ENCODE measurements at places on chromosomes 7 and 10.

- DNase-seq, result no peak
These were observed 80.5 kb upstream of the PRKG1 start for GRCh38 chr10:50993771-50994251.

GRCh38 chr7:80150611-80151273, 16.1 kb downstream of the GNAI1 start:
- no peak for DNase-seq

DNA sequence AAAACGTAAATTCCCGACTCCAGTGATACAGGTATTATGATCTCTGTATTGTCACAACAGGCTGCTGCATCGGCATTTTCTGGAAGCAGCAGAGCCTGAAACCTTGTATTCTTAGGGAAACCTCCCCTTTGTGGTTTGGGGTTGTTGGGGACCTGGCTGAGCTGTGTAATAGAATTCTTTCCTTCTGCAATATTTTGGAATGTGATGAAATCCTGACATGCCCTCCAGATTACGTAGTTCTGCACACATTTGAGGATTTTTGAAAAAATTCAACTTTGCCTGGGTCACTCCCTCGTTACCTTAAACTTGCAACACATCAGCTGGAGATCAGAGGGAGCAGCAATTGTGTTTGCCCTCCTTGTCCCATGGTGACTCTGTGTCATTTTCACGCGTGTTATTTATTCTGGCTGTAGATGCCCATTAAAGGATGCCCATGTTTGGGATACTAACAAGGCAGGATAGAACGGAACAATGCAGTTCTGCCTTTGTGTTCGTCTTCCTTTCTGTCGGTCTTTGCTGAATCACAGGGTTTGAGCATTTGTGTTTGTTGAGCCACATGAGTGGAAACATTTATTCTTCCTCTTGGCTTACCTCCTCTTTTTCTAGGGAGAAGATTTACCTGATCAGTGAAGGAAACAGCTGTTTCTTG, 181.7 kb downstream of the TCF7L2 start:
- no peak for DNase-seq

DNA sequence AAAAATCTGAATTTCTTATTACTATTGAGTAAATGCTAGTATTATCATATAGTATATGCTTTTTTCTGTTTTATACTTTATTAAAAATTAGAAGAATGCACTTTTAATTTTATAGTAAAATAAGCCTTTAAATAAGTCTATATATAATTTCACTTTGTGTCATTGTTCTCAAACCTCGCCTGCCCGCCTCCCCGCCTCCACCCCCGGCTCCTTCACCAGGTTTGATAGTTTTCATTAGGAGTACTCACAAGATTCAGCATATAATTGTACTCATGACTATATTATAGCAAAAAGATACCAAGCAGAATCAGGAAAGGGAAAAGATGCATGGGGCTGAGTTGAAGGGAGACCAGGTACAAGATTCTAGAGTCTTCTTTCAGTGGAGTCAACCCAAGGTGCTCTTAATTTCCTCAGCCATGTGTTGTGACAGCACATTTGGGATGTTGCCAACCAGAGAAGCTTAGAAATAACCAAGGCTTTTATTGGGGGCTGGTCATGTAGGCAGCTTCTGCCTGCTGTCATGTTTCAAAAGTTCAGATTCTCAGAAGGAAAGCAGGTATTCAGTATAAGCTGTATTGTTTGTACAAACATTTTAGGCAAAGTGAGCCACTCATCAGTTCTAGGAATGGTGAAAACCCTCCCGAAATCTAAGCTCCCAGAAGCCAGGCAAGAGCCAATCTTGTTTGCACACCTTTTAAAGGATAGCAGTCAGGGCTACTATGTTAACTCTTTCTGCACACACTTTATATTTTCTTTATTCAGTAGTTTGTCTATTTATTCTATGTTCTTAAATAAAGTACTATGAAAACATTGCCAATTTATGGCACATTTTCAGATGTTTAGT, 12.3 kb downstream of the NHLRC2 start:
- DNase-seq, result peak; percentile 42

DNA sequence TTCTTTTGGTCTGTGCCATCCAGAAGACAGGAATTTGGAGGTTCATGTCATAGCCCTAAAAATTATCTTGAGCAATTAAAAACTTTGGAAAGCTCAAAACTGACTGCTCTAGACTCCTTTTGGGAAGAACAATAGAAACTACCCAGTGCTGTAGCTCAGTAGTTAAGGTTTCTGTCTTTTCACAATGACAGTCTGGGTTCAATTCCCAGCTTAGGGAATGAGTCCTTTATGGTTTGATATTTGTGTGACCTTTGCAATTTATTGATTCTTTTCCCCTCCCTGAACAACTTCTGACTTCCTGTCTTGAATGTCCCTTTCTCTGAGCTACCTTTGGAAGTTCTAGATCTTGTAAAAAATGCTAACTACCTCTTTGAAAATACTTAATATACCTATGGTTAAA, 603.3 kb upstream of the IGFBP3 start:
- DNase-seq, result no peak

- DNase-seq, result peak; percentile 44
These were observed 122.7 kb downstream of the PRKAG2 start for GRCh38 chr7:151754142-151754590.

DNA sequence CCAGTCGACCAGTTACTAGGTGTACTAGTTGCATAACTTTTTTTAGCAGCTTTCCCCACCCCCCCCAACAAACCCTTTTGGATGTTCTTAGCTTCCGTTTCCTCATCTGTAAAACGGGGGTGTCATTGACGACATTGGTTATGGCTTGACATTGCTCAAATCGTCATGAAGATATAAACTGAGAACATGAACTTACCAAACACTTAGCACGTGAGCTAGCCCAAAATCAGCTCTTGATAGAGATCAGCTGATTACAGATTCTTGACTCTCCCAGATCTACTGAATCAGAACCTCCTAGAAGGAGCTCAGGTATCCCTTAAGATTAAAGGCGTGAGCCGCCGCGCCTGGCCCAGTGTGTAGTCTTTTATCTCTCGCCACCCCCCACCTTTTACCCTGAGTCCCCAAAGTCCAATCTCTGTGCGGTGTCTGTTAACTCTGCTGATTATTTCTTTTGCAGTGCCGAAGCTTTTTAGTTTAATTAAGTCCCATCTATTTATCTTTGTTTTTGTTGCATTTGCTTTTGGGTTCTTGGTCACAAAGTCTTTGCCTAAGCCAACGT, 1.0 kb upstream of the GNA12 start:
- DNase-seq, result no peak

GRCh38 chr10:1086787-1087186, 30.6 kb downstream of the WDR37 start:
- DNase-seq, result no peak

GRCh38 chr10:32237644-32238345, 109.2 kb downstream of the EPC1 start:
- DNase-seq, result no peak

- no peak for DNase-seq
These were observed 33.6 kb downstream of the GPER1 start for GRCh38 chr7:1121476-1121875.

DNA sequence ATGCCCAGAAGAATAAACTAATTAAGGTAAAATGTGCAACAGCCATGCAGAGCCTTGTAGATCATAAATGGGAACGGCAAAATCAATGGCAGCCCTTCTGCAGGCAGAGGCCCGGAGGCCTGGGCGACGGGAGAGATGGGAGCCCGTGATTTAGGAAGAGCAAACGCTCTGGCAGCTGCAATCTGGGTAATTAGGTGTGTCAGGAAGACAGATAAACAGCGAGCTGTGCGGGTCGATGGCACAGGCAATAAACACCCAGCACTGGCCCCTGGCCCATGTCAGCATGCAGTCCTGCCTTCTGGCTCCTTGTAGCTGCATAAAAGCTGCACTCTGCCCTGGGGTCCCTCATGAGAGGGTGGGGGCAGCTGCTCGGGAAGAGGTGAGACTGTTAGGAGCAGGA, 78.0 kb downstream of the GOLGA7B start:
- no peak for DNase-seq

GRCh38 chr10:35657621-35658020, 15.5 kb upstream of the FZD8 start:
- DNase-seq, result no peak

GRCh38 chr10:125015356-125015944, 73.5 kb downstream of the ZRANB1 start:
- DNase-seq, result peak; percentile 80

DNA sequence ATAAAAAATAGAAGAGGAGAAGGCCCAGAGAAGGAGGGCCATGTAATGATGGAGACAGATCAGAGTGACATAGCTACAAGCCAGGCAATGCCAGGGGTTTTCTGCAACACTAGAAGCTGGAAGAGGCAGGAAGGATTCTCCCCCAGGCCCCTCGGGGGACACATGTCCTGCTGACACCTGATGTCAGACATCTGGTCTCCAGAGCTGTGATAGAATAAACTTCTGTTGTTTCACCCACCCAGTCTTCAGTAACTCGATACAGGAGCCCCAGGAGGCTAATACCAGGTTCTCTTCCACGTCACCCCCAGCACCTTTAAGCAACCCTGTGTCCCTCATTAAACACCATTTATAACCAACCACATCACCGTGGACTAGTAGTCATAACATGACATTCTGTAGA, 94.9 kb downstream of the TMEM130 start:
- no peak for DNase-seq

GRCh38 chr7:129188372-129188891, at the start of gene SMO:
Gene SMO (plus strand): TSS chr7:129188633. CDS start chr7:129189152, 519 bp downstream.
- DNase-seq, result peak; percentile 60

DNA sequence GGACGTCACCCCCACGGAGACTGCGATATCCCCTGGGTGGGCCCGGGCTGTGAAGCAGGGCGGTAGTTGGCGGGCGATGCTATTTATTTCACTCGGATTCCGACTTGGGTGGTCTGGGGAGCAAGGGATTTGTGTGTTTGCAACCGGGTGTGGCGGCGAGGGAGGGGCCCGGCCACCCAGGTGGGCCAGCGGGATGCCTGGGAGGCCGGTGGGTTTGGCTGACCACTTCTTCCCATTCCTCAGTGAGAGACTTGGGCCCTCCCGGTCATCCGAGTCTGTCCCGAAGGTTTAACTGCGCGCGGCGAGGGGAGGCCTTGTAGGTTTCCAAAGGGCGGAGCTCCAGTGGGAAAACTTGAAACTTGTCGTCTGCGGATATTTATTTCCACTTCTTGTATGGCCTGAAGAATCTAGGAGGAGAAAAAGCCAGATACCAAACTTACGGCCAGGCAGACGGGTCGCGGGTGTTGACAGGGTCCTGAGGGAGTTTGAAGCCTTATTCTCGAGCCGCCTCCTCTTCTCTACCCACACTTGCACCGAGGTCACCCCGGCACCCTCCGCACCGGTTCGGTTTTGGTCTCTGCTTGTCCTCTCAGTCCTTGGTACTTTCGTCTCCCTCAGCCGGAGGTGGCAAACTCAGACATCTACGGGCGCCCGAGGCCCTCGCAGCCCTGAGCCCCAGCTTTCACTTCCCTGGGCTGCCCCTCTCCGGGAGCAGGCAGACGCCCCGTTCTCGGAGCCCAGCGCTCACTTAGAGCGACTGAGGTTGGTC, 17.9 kb downstream of the ZNF316 start:
- no peak for DNase-seq

DNA sequence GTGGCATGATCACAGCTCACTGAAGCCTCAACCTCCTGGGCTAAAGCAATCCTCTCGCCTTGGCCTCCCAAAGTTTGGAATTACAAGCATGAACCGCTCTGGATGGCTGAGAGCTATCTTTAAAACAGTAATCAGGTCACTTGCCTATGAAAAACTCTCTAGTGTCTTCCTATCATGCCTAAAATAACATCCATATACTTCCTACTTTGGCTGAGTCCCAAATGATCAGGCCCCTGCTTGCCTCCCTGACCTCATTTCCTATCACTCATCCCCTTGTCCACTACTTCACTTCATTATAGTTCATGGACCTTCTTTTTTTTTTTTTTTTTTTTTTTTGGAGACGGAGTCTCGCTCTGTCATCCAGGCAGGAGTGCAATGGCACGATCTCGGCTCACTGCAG, 28.0 kb downstream of the SEPTIN7 start:
- DNase-seq, result no peak

GRCh38 chr10:24551161-24551560, 172.5 kb downstream of the ARHGAP21 start:
- no peak for DNase-seq

DNA sequence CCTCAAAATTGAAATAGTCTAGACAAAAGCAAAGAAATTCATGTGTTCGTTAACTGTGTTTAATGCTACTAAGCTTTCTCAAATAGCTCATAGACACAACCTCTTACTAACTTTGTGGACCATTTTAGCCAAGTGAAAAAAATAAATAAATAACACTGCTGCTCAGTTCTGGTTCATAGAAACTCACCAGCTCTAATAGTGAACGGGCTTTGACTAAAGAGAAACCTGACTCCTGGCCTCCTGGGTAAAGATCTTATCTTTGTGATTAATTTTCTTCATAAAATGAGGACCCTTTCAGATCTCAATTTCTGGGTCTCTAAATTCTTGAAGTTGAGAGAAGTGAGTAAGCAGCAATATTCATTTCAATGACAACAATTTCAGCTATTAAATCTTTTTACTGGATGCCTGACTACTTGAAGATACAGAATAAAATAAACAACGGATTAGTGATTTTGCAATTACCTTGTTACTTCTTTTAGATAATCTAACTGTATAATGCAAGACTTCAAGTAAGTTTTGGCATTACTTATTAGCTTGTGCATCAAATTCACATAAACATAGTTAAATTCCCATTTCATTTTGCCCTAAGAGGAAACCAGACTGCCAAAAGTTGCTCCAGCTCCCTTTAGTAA, 3.1 kb downstream of the CADPS2 start:
- no peak for DNase-seq

DNA sequence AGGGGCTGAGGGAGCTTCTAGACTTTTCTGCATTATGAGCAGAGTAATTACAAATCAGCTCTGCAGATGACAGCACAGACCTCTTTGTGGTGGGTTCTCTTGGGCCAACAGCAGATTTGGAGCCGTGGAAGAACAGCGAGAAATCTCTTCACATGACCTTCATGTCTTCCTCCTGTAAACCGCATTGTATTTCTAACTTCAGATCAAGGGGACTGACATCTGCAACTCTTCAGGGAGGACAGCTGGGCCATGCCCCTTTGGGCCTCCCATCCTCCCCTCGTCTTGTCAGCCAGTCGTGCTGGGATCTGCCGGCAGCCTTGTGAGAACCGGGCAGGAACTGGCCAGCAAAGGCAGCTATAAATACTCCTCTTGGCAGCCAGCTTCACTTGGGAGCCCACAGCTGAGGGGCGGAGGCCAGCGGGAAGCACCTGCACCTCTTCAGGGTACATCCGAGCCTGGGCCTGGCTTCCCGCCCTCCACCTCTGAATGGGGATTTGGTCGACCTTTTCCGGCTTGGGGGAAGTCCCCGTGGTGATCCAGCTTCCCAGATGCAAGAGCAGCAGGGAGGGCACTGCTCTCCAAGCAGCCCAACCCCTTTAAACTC, 54.7 kb downstream of the STEAP1B start:
- peak; percentile 25 for DNase-seq

DNA sequence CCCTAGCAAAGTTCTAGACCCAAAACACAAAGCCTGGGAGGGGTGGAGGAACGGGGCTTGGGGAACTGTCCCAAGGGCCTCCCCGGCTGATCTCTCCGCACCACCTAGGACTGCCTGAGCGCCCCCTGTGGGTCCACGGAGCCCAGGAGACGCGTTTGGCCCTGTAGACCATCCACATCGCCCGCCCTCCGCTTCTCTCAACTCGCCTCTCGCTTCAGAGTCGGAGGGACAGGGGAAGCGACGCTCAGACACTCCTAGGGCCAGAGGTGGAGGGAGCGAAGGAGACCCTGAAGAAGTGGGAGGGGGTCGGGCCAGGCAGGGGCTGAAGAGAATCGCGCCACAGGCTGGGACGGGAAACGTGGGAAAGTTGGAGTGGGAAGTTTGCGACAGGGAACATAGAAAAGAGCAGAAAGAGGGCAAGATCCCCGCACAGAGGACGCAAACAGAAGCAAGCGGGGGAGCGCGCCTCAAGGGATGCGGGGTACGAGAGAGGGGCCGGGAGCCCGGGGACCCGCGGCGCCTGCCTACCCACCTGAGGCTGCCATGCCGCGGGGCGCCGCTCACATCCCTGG, 378 bp downstream of the PIK3AP1 start:
- DNase-seq, result peak; percentile 95

All from hematopoietic multipotent progenitor cell treated with erythropoietin and hydrocortisone succinate and interleukin-3 and kit ligand, for 4 days (in vitro differentiated cells).